ENCODE measurements at places on chromosomes 3 and 15.

- DNase-seq: no peak
Observed at GRCh38 chr3:32379831-32380500, 11.7 kb upstream of the CMTM7 start.

- DNase-seq: peak; percentile 67
Observed at GRCh38 chr3:170410428-170411029, 8.1 kb upstream of the CLDN11 start.

GRCh38 chr3:53719796-53720195, 126.4 kb downstream of the CHDH start:
- DNase-seq: no peak

DNA sequence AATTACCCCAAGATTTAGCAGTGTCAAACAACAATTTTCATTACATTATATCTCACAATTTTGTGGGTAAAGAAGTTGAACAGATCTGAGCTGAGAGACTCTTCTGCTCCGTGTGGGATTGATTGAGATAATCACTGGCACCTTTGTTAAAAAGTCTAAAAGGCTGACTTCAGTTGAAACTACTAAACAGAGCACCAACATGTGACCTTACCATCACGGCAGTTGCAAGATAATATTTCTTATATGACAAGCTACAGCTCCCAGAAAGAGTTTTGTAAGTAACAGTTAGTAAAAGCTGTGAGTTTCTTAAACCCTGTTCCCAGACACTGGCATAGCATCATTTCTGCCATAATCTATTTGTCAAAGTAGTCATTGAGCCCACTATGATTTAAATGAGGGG, 25.0 kb downstream of the CGGBP1 start:
- no peak for DNase-seq

- DNase-seq: no peak
Observed at GRCh38 chr3:77373619-77374018, 333.7 kb downstream of the ROBO2 start.

- no peak for DNase-seq
Observed at GRCh38 chr15:59457103-59457502, 19.1 kb downstream of the FAM81A start.

GRCh38 chr3:147318900-147319299, 87.4 kb downstream of the ZIC4 start:
- DNase-seq: no peak

GRCh38 chr3:8571256-8571655, 69.6 kb downstream of the LMCD1 start:
- no peak for DNase-seq

GRCh38 chr3:25396686-25397085, 31.4 kb upstream of the RARB start:
- DNase-seq: no peak
